MCF 10A (cell line): ENCODE measurements at places on chromosomes 13 and 19. TPM values are rescaled to one million over a fixed set of nuclear protein-coding genes. Genes with fewer than 3 reads are reported as not detected.

Gene KL
- not detected in 2 replicates for total RNA-seq

Gene CCNA1
- 36.5 and 45.0 TPM in 2 replicates for total RNA-seq

Gene ZNF222
- 3.3 and 4.3 TPM in 2 replicates for total RNA-seq

Gene ITGBL1
- 0.17 TPM in 1 of 2 replicates, not detected in the other for total RNA-seq

DNA sequence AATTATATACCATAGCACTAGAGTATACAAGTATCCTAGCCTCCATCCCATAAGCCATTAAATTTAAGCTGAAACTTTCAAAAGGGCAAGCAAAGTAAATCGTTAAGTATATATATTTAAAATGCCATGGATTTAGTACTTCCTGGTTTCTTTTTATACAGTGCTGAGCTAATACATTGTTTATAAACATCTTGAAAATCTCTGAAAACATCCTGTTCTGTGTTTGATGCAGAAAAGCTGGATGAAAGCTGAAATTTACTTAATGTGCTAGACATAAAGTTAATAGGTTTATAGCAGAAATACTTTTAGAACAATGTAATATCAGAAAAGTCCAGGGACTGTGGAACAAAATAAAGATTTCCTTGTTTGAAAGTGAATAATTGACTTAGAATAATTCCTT is 875.4 kb downstream of the SLITRK6 start:
- no peak for DNase-seq
- no peaks in the 10 kb centered on the region for H3K4me1 ChIP-seq
- no peaks in the 10 kb centered on the region for H3K27me3 ChIP-seq
- H3K36me3 ChIP-seq, result no peaks in the 10 kb centered on the region

- no peaks in the 10 kb centered on the region for H3K36me3 ChIP-seq
- H3K27ac ChIP-seq, result peak overlapping the region; percentile 89
- peaks cover 20% of the 10 kb centered on the region for H3K4me1 ChIP-seq
- H3K4me3 ChIP-seq, result no peak overlapping the region
- DNase-seq, result peak; percentile 76
Measured at GRCh38 chr13:44726214-44726613, 150.1 kb upstream of the TSC22D1 start.

- peak within 1 kb of the TSS; percentile 74 for H3K4me3 ChIP-seq
- H3K36me3 ChIP-seq, result no peaks in the 10 kb centered on the region
- DNase-seq, result peak; percentile 44
- H3K27me3 ChIP-seq, result no peaks in the 10 kb centered on the region
- peak within 1 kb of the TSS; percentile 85 for H3K27ac ChIP-seq
Measured at GRCh38 chr19:7515645-7516151, at the start of gene ZNF358. TSS of gene ZNF358 (plus strand) at chr19:7516103. CDS start at chr19:7519243, 3,140 bp downstream.
